ENCODE measurements at places on chromosomes 12 and 14.

DNA sequence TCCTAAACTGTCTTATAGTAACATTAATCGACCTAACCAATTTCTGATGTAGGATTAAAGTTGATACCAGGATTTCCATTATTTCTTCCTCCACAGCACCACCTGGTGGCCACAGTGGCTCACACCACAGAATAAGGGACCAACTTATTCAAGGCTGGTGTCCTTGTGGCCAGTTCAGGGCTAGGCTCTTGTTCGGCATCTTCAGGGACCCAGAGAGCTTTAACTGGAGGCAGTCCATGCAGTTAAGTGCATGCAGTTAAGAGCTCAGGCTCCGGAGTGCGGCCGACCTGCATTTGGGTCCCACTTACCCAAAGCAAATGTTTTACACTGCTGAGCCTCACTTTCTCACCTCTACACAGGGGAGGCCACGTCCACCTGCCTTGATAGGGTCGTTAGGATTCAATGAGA is 42.0 kb upstream of the GPR68 start:
- peak; percentile 73 for DNase-seq

- no peak for DNase-seq
Measured at GRCh38 chr12:26283046-26283445, 87.7 kb downstream of the SSPN start.

- no peak for DNase-seq
Measured at GRCh38 chr14:82422230-82422629, 888.6 kb upstream of the SEL1L start.

GRCh38 chr12:120265473-120266179 is at the start of gene PXN:
Gene PXN, minus strand, starts transcription at chr12:120265730. Its CDS starts 101 bp downstream, at chr12:120265629.
- DNase-seq = peak; percentile 82

GRCh38 chr14:20846560-20846959 is 43.9 kb upstream of the RNASE1 start:
- DNase-seq = no peak

- no peak for DNase-seq
Measured at GRCh38 chr12:97283297-97283696, 179.3 kb upstream of the RMST start.

DNA sequence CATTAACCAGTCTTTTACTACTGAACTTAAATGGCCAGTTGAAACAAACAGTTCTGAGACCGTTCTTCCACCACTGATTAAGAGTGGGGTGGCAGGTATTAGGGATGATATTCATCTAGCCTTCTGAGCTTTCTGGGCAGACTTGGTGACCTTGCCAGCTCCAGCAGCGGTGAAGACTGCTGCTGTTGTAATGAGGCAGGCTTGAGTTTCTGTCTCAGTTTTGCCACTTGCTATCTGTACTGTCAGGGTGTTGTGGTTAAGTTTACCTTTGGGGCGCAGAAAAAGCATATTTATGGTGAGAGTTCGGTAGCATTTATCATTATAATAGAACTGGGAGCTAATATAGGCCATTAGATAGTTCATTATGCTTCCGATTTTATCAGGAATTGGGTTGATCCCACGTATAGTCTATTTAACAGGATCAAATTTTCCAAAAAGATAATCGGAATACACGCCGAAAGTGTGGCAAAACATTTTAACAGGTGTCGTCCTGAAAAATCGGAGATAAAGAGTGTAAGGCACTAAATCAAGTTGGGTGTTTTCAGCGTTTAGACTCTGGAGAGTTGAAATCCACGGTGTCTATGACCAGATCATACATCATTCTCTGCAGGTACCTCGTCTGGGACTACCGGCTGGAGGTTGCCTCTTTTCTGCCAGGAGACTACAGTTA is 688 bp upstream of the NECAP1 start:
- no peak for DNase-seq

- DNase-seq = no peak
Measured at GRCh38 chr12:29211696-29212095, 62.6 kb downstream of the FAR2 start.

- no peak for DNase-seq
Measured at GRCh38 chr12:69026336-69026735, 93.4 kb upstream of the CPM start.

Data from stimulated activated naive CD4-positive, alpha-beta T cell (primary cell).